ENCODE measurements at places on chromosomes 11 and 22.
A peak's percentile ranks its signal among the peaks of the same experiment; 100 is the strongest.

GRCh38 chr11:8309311-8309710 lies 45.6 kb upstream of the LMO1 start:
- no peaks in the 10 kb centered on the region for H3K36me3 ChIP-seq
- DNase-seq: no peak
- H3K4me3 ChIP-seq: no peak overlapping the region
- H3K4me1 ChIP-seq: no peaks in the 10 kb centered on the region

- no peaks in the 10 kb centered on the region for H3K27me3 ChIP-seq
- DNase-seq: no peak
- H3K27ac ChIP-seq: no peak overlapping the region
- H3K4me3 ChIP-seq: no peak overlapping the region
These were observed 60.3 kb downstream of the SIK3 start for GRCh38 chr11:117037975-117038350.

- no peaks in the 10 kb centered on the region for H3K36me3 ChIP-seq
- peaks cover 83% of the 10 kb centered on the region for H3K27me3 ChIP-seq
- H3K4me1 ChIP-seq: no peaks in the 10 kb centered on the region
- DNase-seq: peak; percentile 45
- no peak overlapping the region for H3K4me3 ChIP-seq
These were observed 44.5 kb downstream of the TRIOBP start for GRCh38 chr22:37741312-37741795.

- no peak overlapping the region for H3K4me3 ChIP-seq
- peak; percentile 64 for DNase-seq
- H3K27ac ChIP-seq: no peak overlapping the region
- no peaks in the 10 kb centered on the region for H3K27me3 ChIP-seq
These were observed 17.6 kb downstream of the OTOG start for GRCh38 chr11:17564687-17565042.

DNA sequence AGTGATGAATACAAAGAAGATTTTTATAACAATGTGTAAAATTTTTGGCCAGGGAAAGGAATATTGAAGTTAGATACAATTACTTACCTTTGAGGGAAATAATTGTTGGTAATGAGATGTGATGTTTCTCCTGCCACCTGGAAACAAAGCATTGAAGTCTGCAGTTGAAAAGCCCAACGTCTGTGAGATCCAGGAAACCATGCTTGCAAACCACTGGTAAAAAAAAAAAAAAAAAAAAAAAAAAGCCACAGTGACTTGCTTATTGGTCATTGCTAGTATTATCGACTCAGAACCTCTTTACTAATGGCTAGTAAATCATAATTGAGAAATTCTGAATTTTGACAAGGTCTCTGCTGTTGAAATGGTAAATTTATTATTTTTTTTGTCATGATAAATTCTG lies 5.3 kb downstream of the BIRC3 start:
- no peak overlapping the region for H3K27ac ChIP-seq
- no peak overlapping the region for H3K4me3 ChIP-seq
- no peaks in the 10 kb centered on the region for H3K4me1 ChIP-seq
- H3K36me3 ChIP-seq: no peaks in the 10 kb centered on the region

- no peak overlapping the region for H3K27ac ChIP-seq
- no peaks in the 10 kb centered on the region for H3K27me3 ChIP-seq
- DNase-seq: no peak
- no peaks in the 10 kb centered on the region for H3K4me1 ChIP-seq
- no peak overlapping the region for H3K4me3 ChIP-seq
These were observed 27.3 kb upstream of the KRTAP5-6 start for GRCh38 chr11:1669546-1670218.

DNA sequence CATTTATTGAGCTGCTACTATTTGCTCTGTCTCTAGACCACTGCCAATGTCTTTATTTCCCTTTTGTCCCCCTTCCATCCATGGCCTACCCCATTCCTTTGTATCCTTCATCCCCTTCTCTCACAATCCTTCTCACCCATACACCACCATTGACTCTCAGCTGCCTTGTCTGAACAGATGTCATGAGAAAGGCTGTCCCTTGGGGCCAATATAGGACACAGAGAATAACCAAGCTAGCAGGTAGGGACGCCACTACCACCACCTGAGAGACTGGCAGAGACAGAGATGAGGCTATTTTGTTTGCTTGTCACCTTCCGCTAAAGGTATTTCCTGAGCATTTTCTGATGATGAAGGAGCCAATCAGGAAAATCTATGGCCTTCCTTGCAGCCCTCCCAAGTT lies 138.9 kb downstream of the CD44 start:
- H3K4me1 ChIP-seq: no peaks in the 10 kb centered on the region
- H3K27me3 ChIP-seq: no peaks in the 10 kb centered on the region
- DNase-seq: no peak
- H3K36me3 ChIP-seq: no peaks in the 10 kb centered on the region
- H3K4me3 ChIP-seq: no peak overlapping the region

GRCh38 chr22:24120044-24120443 lies 61.2 kb upstream of the SUSD2 start:
- no peak for DNase-seq
- no peaks in the 10 kb centered on the region for H3K27me3 ChIP-seq
- H3K4me1 ChIP-seq: peaks cover 5% of the 10 kb centered on the region
- H3K36me3 ChIP-seq: no peaks in the 10 kb centered on the region
- no peak overlapping the region for H3K27ac ChIP-seq

DNA sequence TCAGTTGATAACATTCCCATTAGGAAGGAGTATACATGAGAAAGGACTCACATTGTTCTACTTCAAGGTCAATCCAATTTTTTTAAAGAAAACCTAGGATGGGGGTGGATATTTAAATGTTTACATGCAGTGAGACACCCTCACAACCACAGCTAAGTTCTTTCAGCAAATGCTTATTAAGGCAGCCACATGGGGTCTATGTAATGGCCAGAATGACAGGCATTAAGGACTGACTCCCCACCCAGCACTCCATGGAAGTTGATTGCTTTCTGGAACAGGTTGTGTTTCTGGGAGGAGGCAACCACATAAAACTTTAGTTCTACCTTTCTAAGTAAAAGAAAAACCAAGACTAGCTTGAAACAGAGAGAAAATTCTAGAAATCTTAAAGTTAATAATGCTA lies 662.0 kb upstream of the CCDC90B start:
- no peaks in the 10 kb centered on the region for H3K36me3 ChIP-seq
- H3K27ac ChIP-seq: no peak overlapping the region
- DNase-seq: peak; percentile 28
- H3K4me1 ChIP-seq: 0 out of 2 replicates have a peak, but pooled peaks cover 5% of the 10 kb centered on the region
- H3K27me3 ChIP-seq: no peaks in the 10 kb centered on the region

- DNase-seq: no peak
- no peaks in the 10 kb centered on the region for H3K27me3 ChIP-seq
- no peaks in the 10 kb centered on the region for H3K36me3 ChIP-seq
- H3K27ac ChIP-seq: no peak within 1 kb of the TSS
- no peak within 1 kb of the TSS for H3K4me3 ChIP-seq
These were observed at the start of gene OR52B4 for GRCh38 chr11:4368286-4368685. Gene OR52B4 (minus strand): TSS chr11:4368386. CDS start chr11:4368295, 91 bp downstream.

DNA sequence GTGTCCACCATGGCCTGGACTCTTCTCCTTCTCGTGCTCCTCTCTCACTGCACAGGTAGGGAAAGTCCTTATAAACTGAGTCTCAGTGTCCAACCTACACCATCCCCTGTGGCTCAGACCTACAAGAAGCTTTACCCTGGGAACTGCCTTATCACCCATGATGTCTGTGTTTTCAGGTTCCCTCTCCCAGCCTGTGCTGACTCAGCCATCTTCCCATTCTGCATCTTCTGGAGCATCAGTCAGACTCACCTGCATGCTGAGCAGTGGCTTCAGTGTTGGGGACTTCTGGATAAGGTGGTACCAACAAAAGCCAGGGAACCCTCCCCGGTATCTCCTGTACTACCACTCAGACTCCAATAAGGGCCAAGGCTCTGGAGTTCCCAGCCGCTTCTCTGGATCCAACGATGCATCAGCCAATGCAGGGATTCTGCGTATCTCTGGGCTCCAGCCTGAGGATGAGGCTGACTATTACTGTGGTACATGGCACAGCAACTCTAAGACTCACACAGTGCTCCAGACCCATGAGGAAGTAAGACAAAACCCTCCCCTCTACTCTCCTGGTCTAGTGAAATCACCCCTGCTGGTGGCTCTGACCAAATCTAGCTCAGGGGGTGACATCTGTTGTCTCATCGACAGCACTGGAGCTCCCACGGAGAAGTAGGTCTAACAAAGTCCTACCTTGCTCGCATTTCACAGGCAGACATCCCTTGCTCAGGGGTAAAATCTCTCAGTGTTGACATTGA lies 74.3 kb downstream of the VPREB1 start:
- H3K4me3 ChIP-seq: no peak overlapping the region
- peaks cover 13% of the 10 kb centered on the region for H3K4me1 ChIP-seq
- no peak for DNase-seq
- no peak overlapping the region for H3K27ac ChIP-seq
- H3K27me3 ChIP-seq: peaks cover 86% of the 10 kb centered on the region

GRCh38 chr11:4480577-4481239 lies 1.7 kb upstream of the OR52K1 start:
- no peak overlapping the region for H3K27ac ChIP-seq
- DNase-seq: no peak
- no peaks in the 10 kb centered on the region for H3K36me3 ChIP-seq
- H3K4me3 ChIP-seq: no peak overlapping the region

- peaks cover 34% of the 10 kb centered on the region for H3K4me1 ChIP-seq
- H3K27ac ChIP-seq: no peak overlapping the region
- no peak overlapping the region for H3K4me3 ChIP-seq
- H3K36me3 ChIP-seq: no peaks in the 10 kb centered on the region
- DNase-seq: no peak
- peaks cover 19% of the 10 kb centered on the region for H3K27me3 ChIP-seq
These were observed 48.0 kb downstream of the IGLL1 start for GRCh38 chr22:23531966-23532705.

- no peaks in the 10 kb centered on the region for H3K27me3 ChIP-seq
- no peaks in the 10 kb centered on the region for H3K4me1 ChIP-seq
- H3K27ac ChIP-seq: no peak overlapping the region
- DNase-seq: no peak
- no peak overlapping the region for H3K4me3 ChIP-seq
- no peaks in the 10 kb centered on the region for H3K36me3 ChIP-seq
These were observed 1023.6 kb upstream of the RAG2 start for GRCh38 chr11:37621662-37622061.

- H3K27ac ChIP-seq: no peak overlapping the region
- H3K4me1 ChIP-seq: peaks cover 11% of the 10 kb centered on the region
- H3K27me3 ChIP-seq: peaks cover 16% of the 10 kb centered on the region
- peak overlapping the region; percentile 73 for H3K4me3 ChIP-seq
These were observed 89.1 kb downstream of the RPS6KA4 start for GRCh38 chr11:64447831-64448598.

DNA sequence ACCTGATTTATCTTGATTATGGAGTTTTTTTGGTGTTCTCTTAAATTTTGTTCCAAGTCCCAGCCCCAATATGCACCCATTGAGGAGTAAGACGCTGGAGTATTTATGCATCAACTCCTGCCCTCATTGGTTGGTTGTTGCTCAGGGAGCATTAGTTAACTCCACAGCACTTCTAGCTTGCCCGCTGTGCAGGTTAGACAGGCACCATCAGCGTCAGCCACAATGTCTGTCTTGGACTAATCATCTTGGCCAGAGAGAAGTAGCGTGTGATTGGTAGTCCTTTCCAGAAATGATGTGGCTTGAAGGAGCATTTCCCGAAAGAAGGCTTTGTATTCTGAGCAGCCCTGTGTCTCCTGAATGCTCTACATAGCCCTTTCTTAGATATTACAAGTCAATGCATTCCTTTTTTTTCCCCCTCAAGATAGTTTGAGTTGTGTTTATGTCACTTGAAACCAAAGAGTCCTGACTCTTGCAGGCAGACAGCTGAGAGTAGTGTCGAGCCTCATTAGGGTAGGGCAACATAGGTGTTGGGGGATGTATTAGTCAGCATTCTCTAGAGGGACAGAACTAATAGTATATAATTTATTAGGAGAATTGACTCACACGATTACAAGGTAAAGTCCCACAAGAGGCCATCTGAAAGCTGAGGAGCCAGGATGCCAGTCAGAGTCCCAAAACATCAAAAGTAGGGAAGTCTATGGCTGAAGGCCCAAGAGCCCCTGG lies 94.6 kb upstream of the RCN1 start:
- no peak overlapping the region for H3K4me3 ChIP-seq
- no peaks in the 10 kb centered on the region for H3K27me3 ChIP-seq
- H3K36me3 ChIP-seq: no peaks in the 10 kb centered on the region
- H3K4me1 ChIP-seq: no peaks in the 10 kb centered on the region
- no peak for DNase-seq

DNA sequence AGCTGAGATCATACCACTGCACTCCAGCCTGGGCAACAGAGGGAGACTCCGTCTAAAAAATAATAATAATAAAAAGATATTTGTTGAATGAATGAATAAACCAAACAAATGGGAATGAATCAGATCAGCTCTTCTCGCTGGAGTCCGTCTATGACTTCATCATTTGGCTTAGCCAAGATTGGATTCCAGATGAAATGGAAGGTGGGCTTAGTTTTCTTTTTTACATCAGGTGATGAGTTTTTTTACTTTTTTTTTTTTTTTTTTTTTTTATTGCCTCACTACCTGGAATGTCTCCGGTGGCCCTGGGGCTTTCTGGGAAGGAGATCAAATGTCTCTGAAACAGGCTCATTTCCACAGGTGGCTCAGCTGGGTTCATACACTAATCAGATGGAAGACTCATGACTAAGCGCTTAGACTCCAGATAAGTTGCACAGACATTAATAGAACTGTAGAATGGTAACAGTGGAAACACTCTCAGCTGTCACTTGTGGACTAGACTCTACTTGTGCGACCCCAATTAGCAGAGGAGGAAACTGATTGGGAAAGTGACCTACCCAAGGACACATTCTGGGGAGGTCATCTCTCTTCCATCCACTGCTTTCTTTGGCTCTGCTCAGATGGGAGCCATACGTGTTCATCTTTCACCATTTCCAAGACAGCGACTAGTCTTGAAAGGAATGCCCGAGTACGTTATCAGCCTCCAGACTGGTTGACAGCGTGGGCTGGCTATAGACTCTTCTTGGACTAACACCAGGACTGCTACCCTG lies 20.5 kb upstream of the RBFOX2 start:
- H3K27me3 ChIP-seq: no peaks in the 10 kb centered on the region
- no peak for DNase-seq
- H3K4me3 ChIP-seq: no peak overlapping the region
- no peaks in the 10 kb centered on the region for H3K36me3 ChIP-seq
- H3K4me1 ChIP-seq: peaks cover 5% of the 10 kb centered on the region

DNA sequence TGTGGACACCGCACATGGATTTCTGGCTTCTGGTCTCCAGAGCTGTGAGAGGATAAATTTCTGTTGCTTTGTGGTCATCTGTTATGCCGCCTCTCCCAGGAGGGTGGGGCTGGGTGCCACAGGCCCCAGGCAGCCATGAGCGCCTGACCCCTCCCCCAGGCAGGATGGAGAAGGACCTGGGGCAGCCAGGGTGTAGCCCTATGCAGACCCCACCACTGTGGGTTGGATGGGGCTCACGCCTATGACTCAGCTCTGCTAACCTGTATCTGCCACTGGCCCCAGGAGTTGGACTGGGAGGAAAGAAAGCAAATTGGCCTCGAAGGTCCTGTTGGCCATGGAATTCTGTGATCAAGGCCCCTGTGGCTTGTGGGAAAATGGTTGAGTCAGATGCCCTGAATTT lies 1351.1 kb downstream of the BRD1 start:
- no peaks in the 10 kb centered on the region for H3K4me1 ChIP-seq
- H3K27ac ChIP-seq: no peak overlapping the region
- H3K4me3 ChIP-seq: no peak overlapping the region
- no peaks in the 10 kb centered on the region for H3K36me3 ChIP-seq
- no peak for DNase-seq
- H3K27me3 ChIP-seq: no peaks in the 10 kb centered on the region

All from GM23338 (cell line).